ENCODE measurements at places on chromosomes 11 and 22.
A peak's percentile ranks its signal among the peaks of the same experiment; 100 is the strongest.

DNA sequence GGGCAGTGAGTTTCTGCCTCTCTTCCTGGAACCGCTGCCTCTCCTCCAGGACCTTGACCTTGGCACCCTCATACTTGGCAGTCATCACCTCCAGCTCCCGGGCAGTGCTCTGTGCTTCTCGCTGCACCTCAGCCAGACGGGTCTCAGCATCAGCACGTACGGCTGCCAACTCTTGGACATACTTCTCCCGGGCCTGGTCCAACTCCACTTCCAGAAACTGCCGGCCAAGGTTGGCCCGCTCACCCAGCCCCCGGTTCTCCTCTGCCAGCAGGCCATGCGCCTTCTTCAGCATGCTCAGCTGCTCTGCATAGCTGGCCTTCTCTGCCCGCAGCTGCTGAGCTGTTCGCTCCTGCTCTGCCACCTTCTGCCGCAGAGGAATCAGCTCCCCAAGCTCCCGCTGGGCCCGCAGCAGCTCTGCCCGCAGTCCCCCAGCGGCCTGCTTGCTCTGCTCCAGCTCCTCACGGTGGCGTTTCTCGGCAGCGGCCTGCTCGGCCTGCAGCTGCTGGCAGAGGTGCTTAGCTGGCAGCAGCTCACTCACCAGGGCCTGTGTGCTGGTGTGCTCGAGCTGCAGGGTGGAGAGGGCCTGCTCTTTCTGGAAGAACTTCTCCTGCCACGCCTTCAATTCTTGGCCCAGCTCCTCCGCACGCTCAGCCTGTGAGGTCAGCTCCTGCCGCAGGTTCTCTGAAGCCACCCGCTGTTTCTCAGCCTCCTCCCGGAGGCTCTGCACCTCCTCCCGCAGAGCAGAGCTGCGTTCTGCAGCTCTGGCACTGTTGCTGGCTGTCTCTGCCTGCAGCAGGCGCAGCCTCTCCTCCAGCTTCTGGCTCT, 14.4 kb downstream of the IL18BP start:
- DNase-seq, result peak; percentile 94

- no peak for DNase-seq
These were observed 604.4 kb downstream of the BUD13 start for GRCh38 chr11:116168459-116168787.

DNA sequence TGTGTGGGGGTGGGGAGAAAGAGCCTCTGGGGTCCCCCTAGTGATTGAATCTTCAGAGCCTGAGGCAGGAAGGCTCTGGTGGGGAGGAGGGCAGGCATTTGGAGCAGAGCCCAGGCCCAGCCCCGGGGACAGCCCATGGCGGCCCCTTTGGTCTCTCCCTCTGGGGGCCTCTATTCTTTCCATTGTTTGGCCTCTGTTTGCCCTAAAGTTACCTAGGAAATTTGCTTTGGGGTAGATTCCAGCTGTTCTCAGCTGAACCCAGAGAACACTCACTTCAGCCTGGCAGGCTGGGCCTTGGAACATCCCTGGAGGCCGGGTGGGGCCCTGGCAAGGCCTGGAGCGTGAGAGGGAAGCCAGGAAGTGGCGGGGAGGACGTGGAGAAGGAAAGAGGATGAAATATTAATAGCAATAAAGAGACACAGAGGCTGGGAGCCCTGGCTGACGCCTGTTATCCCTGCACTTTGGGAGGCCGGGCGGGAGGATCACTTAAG, 22.9 kb upstream of the A4GALT start:
- peak; percentile 68 for DNase-seq

GRCh38 chr11:112837162-112837826, 123.9 kb upstream of the NCAM1 start:
- no peak for DNase-seq

GRCh38 chr22:50030297-50031188, 18.0 kb upstream of the IL17REL start:
- peak; percentile 48 for DNase-seq

DNA sequence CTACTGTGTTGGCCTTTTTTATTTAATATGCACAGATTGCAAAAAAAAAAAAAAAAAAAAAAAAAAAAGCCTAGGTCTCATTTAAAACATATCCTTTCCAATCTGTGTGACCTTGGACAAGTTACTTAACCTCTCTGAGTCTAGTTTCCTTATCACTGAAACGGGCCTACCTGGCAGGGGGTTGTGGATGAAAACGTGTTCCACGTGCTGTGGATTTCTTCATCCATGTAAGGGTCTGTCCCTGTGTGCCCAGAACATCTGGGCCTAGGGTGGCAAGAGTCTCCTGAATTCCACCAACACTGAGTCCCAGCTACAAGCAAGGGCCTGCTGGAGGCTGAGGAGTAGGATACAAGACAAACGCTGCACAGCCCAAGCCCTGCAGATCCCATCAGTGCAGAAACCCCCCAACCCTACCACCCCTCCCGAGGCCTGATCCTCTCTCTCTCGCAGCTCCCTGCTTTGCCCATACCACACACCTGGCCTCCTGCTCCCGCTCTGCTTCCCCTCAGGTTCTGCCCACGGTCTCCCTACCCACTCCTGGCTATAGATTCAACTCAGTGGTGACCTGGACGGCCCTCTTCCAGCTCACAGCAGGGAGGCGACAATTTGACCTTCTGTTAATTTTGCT, 4.7 kb upstream of the GNAZ start:
- DNase-seq, result no peak

DNA sequence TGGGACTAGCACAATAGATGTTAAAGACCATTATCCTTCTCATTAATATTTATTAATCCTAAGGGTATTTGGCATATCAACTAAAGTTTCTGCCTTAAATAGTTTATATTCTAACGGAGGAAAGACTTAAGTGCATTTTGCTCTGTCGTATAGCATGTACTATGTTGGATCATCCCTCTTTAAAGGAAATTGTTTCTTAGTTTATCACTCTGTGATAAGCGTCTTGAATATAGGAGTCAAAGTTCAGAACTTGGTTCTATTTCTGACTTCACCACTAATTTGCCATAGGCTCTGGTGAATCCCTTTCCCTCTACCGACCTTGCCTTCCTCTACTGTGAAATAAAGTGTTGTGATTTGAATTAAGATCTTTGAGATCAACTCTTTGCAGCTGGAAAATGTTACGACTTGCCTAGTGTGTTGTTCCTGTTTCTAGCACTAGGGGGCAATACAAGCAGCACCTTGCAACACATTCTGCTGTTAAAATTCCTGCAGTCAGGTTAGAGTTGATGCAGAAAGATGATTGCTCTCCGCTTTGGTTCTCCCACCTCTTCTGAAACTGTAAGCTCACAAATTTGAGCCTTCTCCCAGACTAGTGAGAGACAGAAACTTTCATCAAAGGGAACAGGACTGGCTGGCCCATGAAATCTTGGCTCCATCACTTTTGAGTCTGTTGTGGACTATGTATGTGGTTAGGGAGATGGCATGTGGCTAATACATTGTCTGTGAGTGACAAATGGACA, 27.8 kb upstream of the ZNRF3 start:
- peak; percentile 77 for DNase-seq

DNA sequence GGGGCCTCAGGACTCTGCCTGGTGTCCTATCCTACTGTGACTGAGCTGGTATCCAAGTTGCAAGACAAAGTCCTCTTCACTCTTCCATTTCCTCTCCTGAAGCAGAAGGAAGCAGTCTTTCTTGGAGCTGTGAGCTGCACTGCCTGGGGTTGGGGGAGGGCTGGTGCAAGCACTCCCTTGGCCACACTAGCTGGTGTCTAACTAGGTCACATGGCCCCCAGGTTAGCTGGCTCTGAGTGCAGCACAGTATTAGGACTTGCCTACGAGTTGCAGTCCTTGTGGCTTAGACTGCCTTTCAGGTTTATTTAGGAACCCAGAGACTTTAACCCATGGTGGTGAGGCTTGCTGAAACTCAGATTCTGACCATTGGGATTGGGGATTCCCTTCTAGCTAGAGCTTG, 138.9 kb downstream of the NELL1 start:
- DNase-seq, result no peak

DNA sequence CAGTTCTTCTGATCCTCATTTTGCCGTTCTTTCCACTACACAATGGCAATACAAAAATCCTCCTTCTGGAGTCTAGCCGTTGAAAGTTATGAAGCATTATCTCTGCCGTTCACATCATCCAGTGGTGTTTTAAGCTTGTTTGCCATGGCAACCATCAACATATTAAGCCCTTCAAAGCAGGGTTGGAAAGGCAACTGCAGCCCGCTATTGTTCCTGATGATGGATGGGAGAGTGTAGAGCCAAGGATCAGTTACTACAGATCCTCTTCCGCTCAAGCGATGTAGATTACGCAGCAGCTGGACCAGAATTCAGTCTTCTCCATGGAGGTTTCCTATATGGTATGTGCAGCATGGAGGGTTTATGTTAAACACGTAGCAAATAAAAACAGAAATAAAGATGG, 352.7 kb downstream of the NTM start:
- no peak for DNase-seq

- DNase-seq, result no peak
These were observed 120.1 kb downstream of the INSC start for GRCh38 chr11:15234796-15235195.

- no peak for DNase-seq
These were observed 23.1 kb downstream of the JRKL start for GRCh38 chr11:96412761-96413381.

DNA sequence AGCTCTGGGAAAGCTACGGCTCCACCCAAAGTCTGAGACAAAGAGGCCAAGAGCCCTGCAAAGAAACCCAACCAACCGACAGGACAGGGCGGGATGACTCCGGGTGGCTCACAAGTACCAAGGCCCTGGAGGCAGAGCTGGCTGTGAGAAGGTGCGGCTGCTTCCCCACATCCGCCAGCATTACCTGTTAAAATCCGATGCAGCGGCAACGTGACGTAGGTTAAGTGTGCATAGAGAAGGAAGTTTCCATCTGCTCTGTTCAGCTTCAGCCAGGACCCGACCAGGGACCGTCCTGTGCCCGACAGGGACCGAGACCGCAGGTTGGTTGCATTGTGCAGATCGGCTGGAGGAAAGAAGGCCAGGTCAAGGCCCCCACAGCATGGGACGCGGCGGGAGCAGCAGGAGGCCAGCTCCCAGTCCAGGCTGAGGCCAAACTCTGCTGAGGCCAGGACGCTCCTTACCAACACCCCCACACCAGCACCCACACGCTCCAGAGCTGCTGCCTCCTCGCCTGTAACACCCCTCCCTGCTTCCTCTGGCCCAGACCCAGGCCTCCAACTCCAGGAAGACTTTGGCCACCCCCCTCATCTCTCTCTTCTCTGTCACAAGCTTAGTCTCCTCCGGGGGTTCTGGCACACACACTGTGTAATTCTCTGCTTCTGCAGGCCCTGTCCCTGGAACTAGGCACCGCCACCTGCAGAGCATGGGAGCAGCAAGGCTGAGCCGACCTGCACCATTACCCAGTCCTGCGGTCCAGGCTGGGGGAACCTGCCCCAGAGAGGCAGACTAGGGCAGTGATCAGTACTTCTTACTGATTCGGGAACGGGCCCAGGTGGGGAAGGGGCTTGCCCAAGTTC, 34.1 kb downstream of the NUP50 start:
- no peak for DNase-seq

GRCh38 chr11:94563176-94563847, 3.9 kb upstream of the PIWIL4 start:
- peak; percentile 69 for DNase-seq

DNA sequence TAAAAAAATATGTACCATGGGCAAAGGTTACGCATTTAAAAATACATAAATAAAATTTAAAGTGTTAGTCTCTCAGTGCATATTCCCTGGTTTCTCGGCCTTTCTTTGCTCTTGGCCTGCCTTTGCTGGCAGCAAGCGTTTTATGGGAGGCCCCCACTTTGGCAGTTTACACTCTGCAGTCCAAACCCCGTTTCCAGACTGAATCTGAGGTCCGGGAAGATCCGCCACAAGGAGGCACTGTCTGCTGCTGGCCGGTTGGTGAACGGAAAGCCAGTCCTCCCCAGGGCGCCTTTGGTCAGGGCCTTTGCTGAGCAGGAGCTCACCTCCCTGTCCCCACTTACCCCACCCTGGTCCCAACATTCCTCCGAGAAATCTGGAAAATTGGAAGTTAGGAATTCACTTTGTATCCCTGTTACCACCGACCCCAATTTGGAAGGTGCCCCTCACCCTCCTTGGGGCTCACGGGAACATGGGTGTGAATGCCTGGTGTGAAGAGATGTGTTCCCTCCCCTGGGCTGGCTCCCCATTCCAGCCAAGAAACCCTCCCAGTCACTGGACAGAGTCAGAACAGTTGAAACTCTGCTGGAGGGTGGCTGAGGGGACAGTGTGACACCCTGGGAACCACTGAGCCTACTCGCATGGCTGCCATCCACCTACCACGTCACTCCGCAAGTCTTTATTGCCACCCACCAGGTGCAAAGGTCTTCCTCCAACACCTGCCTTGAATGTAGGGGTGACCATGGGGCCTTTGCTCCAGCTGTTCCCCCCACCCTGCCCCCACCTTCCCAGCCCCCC, 9.4 kb upstream of the SF1 start:
- peak; percentile 32 for DNase-seq

- DNase-seq, result no peak
These were observed 126.5 kb downstream of the MIAT start for GRCh38 chr22:26783885-26784284.
